Mammary epithelial cell (primary cell): ENCODE measurements at places on chromosomes 1 and 21. TPM values are rescaled to one million over a fixed set of nuclear protein-coding genes. Genes with fewer than 3 reads are reported as not detected.

DMBX1 gene
- not detected for total RNA-seq

FCRLB gene
- 0.67 TPM for total RNA-seq

DNALI1 gene
- total RNA-seq: 4.8 TPM

OR2AK2 gene
- total RNA-seq: 0.33 TPM

SDF4 gene
- total RNA-seq: 124 and 129 TPM in 2 replicates

SDC3 gene
- total RNA-seq: 63.2 TPM

KRTAP20-2 gene
- total RNA-seq: not detected

CELA2B gene
- total RNA-seq: not detected

MROH7 gene
- total RNA-seq: not detected

DNA sequence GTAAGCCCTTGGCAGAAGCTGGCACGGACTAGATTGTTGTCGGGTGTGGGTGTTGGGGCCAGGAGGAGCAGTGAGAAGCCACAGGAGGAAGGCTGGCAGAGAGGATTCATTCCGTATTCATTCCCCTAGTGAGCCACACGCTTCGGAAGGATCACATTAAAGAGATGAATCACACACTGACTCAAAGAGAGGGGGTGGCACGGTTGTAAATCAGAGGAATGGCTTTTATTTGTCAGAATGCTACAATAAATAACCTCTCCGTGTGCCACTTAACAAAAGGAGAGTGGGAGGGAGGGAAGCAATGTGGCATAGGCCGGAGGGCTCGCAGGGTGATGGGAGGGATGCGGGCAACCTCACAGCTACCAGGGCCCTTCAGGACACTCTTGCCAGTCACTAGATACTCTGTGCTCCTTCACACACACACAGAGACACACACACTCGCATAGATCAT lies 135.5 kb downstream of the HIVEP3 start:
- peak; percentile 92 for DNase-seq

DNA sequence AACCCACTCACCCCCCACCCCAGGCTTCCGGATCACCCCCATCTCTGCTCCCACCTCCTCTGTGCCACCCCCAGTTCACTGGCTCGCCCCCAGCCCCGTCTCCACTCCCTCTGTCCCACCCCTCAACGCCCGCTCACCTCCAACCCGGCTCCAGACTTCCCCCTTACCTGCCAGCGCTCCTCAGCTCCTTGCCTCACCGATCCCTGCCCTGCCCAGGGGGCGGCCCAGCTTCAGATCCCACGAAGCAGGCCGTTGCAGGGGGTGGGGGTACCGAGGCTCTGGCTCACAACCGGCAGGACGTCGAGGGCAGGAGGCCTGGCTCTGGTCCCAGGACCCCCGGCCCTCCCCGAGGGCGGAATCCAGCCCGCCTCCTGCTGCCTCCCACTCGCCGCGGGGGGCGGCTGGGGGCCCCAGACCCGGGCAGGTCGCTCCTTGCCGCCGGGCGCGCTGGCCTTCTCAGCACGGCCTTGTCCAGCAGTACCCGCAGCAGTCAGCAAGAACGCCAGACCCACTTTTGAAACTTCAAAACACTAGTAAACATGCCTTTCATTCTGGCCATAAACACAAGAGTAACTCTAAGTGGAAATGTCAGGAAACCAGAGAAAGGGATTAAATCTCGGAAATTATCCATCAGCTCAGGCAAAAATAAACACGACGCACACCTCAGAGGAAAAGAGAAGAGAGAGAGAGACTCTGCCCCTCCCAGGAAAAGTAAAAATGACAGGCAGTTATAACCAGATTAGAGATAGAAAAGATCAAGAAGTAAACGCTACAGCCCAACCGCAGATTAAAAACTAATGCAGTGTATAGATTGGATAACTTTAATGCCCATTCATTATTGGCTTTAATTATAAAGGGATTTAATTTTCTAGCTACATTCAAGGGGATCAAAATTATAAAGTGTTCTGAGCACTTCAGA lies 1.0 kb upstream of the FAM89A start:
- DNase-seq: no peak

DNA sequence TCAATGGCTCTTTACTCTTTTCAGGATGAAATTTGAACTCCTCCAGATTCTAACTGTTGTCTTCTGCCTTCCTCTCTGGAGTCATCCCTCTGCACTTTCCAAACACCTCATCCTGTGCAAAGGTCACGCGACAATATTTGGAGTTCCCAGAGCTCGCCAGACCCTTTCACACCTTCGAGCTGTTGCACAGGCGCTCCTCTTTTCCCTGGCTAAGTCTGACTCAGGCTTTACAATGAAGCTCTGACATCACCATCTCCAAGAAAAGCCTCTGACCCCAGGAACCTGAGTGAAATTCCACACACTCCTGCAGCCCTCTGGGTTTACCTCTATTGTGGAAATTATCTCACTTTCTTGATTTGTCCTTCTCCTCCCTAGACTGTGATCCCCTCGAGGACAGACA lies 270.3 kb downstream of the RGS7 start:
- no peak for DNase-seq

GRCh38 chr1:213883618-213884017 lies 104.2 kb upstream of the PROX1 start:
- DNase-seq: no peak

- no peak for DNase-seq
Observed at GRCh38 chr1:38486085-38486484, 373.5 kb downstream of the RRAGC start.

DNA sequence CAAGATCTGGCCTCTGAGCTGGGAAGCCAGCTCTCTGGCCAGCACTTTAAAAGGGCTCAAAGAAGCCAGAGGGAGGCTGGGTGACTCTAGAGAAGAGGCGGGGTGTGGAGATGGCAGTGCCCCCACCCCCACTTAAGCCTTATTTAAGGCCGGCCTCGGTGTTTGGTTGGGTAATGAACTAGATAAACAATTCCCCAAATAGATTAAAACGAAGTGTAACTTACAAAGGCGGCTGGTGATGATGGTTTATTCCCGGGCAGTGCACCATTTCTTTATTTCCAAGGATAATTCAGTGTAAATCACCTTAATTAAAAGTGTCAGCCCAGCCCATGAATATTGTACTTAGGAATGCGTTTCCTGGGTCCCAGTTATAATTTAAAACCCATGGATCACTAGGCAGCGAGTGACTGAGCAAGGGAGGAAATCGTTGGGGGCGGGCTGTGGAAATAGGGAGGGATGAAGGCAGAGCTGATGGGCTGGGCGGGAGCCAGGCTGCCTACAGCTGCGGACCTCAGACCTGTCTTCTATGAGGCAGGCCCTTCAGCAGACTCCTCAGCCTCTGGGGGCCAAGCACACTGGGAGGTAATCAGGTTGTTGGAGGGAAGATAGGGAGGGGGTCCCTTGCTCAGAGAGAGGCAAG lies 54.9 kb downstream of the TMEM53 start:
- DNase-seq: no peak

- DNase-seq: peak; percentile 45
Observed at GRCh38 chr1:98277118-98277517, 356.3 kb upstream of the DPYD start.

DNA sequence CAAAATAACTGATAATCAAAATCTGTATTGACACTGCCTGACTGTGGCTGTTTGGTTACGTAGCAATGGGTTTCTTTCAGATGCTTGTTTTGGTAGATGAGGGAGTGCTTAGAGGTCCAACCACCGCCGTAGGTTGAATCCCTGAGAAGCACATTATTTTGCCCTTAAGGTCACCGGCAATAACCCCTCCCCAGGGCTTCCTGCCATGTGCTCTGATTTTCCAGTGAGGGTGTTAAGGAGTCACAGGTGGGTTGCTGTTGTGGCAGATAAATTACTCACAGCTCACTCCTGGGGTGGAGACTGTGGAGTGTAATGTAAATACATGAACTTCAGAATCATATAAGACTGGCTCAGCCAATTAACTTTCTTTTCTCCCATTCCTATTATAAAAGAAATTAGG lies 81.5 kb upstream of the ZP4 start:
- no peak for DNase-seq

- peak; percentile 52 for DNase-seq
Observed at GRCh38 chr1:3910857-3911845, 11.1 kb upstream of the C1orf174 start.

DNA sequence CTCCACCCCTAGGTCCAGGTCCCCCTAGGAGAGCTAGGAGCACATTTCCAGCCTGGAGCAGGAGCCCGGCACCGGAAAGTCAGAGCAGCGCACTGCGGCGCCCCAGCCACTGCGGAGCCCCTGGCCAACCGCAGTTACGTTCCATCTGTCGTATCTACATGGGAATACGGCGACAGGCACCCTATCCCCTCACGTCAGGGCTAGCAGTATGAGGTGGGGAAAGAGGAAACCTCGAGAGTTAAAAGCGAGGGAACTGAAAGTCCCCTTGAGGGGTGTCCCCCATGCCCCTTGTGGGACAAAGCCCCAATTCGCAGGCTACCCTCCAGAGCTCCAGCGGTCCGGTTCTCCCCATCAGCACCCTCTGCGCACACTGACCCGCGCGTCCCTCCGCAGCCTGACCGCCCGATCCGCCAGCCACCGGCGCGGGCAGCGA lies 995 bp downstream of the COLGALT2 start:
- no peak for DNase-seq

DNA sequence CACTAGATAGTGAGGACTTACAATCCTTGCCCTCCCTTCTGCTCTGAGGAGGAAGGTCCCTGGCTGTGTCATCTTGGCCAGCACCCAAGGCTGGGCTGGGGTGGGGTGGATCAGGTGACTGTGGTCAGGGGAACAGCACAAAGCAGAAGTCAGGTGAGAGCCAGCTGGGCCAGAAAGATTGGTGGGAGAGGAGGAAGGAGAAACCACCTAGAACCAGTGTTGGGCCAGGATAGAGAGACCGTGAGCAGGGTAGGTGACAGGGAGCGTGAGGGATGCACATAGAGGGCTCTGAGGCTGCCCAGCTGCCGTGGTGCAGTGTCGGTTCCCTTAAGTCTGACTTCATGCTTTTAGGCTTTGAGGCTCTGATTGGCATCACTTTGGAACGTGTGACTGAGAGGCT lies 22.7 kb downstream of the NCF2 start:
- peak; percentile 80 for DNase-seq

DNA sequence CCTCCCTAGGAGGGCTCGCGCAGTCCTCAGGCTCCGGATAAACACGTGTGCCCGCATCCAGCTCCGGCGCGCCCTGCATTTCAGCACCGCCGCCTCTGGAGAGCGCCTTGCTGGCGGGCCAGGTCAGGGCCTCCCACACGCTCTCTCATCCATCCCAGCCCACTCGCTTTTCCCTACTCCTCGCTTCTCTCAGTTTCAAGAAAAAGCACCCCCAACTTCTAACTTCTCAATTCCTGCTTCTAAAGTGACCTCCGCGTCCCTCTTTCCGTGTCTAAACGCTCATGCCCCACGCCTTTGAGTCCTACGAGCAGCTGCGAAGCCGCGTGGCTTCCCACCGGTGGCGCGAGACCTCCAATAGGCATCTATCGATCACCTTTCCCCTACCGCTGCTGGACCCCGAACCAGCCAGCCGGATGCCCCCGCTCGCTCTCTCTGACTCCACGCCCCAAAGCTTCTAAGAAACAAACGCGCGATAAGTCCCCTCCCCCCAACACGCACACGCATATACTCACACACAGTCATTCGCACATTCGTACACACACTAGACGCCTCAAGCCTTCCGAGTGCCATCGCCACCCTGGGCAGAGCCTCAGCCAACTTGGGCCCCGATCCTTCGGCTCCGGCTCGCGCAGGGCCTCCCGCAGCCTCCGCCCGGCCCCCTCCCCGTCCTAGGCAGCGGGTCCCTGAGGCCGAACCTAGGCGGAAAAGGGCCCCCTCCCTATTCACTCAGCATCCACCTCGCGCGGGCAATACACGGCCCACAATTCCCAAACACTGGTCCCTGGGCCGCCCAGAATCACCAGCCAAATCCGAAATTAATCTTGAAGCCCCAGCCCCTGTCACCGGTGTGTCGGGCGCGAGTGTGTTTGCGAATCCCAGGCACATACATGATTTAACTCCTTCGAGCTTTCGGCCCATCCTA lies 1.1 kb downstream of the NMNAT2 start:
- peak; percentile 50 for DNase-seq

- DNase-seq: no peak
Observed at GRCh38 chr1:39321979-39322378, 117.5 kb downstream of the MACF1 start.

GRCh38 chr1:35558374-35559316 lies 1.0 kb downstream of the NCDN start:
- DNase-seq: no peak

DNA sequence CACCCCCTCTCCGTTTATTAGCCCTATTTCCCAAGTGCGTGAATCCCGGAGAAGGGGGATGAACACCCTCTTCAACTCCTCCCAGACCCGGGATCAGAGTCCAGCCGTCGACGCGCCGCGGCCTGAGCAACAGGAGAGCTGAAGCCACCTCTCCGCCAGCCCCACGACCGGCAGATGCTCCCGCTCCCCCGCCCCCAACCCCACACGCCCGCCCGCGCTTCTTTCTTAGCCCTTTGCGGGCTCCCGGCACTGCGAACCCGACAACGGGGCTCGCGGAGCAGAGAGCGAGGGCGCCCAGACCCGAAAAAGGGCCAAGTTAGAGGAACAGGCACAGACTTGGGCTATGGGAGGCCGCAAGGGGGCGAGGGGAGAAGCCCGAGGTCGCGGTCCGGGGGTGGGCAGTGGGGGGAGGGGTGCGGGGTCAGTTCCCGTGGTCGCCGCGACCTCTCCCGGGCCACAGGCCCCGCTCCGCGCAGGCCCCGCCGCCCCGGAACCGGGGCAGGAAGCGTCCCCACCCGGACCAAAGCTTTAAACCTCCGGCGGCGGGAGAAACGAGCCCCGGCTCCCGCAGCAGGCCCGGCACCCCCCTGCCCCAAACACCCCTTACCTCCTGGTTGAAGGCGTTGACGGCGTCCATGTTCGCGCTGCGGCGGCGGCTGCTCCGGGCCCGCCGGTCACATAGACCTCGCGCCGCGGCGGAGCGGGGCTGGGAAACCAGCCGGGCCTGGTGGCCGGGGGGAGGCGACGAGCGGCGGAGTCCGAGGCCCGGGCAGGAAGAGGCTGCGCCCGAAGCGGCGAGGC lies 662 bp downstream of the SCAF4 start:
- no peak for DNase-seq

DNA sequence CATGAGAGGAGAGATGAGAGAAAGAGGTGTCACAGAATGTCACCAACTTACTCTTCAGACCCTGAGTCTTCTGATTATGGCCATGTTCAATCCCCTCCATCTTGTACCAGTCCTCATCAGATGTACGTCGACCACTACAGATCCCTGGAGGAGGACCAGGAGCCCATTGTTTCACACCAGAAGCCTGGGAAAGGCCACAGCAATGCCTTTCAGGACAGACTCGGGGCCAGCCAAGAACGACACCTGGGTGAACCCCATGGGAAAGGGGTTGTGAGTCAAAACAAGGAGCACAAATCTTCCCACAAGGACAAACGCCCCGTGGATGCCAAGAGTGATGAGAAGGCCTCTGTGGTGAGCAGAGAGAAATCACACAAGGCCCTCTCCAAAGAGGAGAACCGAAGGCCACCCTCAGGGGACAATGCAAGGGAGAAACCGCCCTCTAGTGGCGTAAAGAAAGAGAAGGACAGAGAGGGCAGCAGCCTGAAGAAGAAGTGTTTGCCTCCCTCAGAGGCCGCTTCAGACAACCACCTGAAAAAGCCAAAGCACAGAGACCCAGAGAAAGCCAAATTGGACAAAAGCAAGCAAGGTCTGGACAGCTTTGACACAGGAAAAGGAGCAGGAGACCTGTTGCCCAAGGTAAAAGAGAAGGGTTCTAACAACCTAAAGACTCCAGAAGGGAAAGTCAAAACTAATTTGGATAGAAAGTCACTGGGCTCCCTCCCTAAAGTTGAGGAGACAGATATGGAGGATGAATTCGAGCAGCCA lies 8.0 kb downstream of the ELOA start:
- DNase-seq: peak; percentile 54
